NCI-H1417 (cell line): ENCODE measurements at places on chromosomes 1 and 21.

- DNase-seq, result no peak
These were observed 661.1 kb downstream of the BRINP3 start for GRCh38 chr1:189816558-189816957.

GRCh38 chr1:121483961-121484424, 299.2 kb downstream of the SRGAP2C start:
- peak; percentile 30 for DNase-seq

GRCh38 chr1:119288751-119289150, 79.8 kb upstream of the HAO2 start:
- DNase-seq, result no peak

- no peak for DNase-seq
These were observed 3.4 kb upstream of the AHDC1 start for GRCh38 chr1:27607239-27607804.

DNA sequence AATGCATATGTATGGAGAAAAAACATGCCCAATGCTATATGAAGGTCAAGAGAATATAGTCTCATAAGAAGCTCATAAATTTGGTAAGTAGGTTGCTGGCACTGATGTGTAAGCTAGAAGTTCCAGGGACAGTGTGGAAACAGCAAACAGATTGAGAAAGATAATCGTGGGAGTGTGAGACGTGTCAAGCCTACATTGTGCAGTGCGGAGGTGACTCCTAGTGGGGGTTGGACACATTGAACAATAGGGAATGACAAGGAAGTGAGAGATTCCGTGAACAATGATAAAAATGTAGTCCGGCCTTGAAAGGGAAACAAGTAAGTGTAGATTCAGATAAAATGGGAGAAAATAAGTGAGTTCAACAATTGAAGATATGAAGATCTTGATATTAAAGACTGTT, 788.4 kb upstream of the PRMT6 start:
- peak; percentile 26 for DNase-seq

DNA sequence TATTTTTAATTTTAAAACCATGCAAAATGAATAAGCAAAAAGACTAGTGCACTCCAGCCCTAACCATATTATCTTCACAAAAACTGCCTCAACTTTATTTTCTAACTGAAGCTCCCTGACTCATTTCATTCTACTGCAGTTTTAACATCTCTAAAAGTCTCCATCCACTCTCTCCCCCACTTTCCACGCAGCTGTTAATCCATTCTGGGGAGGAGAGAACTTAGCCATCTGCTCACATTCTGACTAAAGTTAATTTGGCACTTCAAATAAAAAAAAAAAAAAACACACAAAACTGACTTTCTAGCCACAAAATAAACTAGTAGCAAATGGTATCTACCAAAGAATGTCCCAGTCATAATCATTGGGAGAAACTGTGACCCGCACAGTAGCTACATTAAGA, 5.4 kb upstream of the MYBPHL start:
- no peak for DNase-seq

- DNase-seq, result no peak
These were observed 1223.9 kb downstream of the BRINP3 start for GRCh38 chr1:189253601-189254350.

DNA sequence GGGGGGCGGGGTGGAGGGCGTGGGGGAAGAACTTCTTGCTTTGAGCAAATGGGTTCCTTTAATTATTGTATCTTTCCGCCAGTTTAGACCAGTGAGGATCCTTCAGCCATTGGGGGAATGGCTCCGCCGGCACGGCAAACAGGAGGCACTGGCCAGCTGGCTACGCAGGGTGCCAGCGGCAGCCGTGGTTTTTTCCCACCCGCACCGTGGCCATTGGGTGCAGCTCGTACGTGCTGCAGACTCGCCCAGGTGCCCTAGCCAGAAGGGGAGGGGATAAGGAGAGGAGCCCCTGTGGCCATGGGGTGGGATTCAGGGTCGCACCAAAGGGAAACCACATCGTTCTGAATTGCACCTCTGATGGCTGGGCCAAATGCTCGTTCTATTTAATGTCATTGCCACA, 65.6 kb downstream of the RGSL1 start:
- DNase-seq, result peak; percentile 10

DNA sequence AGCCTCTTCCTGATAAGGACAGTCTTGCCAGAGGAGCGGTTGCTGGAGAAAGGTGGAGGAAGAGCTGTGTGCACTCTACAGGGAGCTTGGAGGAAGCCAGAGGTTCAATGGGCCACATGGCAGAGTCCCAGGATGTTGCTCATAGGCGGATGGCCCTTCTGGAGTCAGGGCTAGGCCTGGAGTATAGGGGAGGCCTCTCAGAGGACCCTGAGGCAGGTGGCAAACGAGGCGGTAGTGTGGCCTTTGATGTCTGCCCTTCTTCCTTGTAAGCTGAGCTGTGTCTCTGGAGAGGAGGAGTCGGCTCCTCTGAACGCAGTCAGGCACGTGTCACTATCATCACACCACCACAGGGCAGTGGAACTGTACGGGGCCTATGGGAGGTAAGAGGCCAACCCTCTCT, 8.6 kb downstream of the PKP1 start:
- no peak for DNase-seq

GRCh38 chr1:172427191-172427590, 6.7 kb downstream of the C1orf105 start:
- DNase-seq, result no peak

GRCh38 chr21:34201001-34201400, 127.6 kb downstream of the MRPS6 start:
- DNase-seq, result no peak

GRCh38 chr1:58833166-58833565, 49.3 kb upstream of the JUN start:
- no peak for DNase-seq

DNA sequence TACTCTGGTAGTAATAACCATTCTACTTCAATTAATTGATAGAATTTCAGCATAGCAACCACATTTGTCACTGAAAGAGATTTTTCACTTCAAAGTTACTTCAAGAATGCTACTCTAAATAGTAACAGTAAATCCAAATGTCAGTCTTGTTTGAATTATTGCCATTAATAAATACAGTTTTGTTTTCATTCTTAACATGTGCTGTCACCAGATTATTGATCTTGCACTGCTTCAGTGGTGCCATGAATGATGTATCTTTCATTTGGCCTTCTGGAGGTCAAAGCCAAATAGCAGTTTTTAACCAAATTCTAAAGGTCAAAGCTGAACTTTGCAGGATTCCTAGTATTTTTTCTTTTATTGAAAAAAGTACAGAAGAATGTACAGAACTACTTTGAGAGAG, 199.5 kb downstream of the PATJ start:
- no peak for DNase-seq

DNA sequence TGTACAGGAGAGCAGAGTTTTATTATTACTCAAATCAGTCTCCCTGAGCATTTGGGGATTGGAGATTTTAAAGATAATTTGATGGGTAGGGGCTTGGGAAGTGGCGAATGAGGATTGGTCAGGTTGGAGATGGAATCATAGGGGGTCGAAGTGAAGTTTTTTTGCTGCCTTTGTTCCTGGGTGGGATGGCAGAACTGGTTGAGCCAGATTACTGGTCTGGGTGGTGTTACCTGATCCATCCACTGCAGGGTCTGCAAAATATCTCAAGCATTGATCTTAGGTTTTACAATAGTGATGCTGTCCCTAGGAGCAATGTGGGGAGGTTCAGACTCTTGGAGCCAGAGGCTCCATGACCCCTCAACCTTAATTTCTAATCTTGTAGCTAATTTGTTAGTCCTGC, 108.8 kb downstream of the BACH1 start:
- no peak for DNase-seq
